ENCODE measurements at places on chromosomes 6 and 20.

- DNase-seq, result no peak
These were observed 3.1 kb downstream of the HS3ST5 start for GRCh38 chr6:114339706-114340105.

GRCh38 chr20:10094566-10095173, 59.9 kb downstream of the ANKEF1 start:
- DNase-seq, result no peak

DNA sequence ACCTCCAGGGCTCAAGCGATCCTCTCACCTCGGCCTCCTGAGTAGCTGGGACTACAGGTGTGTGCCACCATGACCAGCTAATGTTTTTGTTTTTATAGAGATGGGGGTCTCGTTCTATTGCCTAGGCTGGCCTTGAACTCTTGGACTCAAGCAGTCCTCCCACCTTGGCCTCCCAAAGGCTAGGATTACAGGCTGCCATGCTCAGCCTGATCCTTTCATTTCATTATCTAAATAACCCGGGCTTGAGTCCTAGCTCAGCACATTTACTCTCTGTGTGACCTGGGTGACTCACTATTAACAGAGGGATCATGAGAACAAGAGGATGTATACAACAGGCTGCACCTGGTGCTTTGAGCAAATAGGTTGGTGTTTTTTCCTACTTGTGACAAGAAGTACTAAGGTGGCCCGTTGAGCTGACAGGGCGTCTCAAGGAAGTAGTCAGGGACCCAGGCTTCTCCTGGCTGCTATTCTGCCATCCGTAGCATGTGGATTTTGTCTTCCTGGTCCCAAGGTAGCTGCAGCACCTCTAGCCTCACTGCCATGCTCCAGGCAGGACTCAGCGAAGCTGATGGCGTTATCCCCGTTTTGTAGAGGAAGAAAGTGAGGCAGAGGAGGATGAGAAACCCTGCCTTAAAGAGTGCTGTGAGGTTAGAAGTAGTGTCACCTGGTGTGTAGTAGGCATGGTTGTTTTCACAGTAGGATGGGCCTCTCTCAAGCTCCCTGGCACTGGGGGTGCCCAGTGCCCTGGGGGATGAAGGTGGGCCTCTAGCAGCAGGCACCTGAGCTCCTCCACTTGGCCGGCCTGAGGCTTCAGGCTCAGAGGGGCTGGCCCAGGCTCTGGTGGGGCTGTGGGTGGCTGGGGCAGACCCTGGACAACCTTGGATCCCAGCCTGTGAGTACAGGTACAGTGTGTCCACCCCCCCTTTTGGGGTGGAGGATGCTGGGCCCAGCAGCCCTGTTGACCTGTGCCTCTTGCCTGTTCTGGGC, 62.4 kb downstream of the ADNP start:
- no peak for DNase-seq

- no peak for DNase-seq
These were observed 56.7 kb downstream of the LAMA4 start for GRCh38 chr6:112197636-112198035.

- DNase-seq, result no peak
These were observed 154.1 kb upstream of the MMS22L start for GRCh38 chr6:97437087-97437486.

- no peak for DNase-seq
These were observed 92.9 kb upstream of the TOX2 start for GRCh38 chr20:43821795-43822194.

- DNase-seq, result no peak
These were observed 248.5 kb downstream of the BTBD3 start for GRCh38 chr20:12166053-12166717.

GRCh38 chr6:66128243-66128642, 421.2 kb upstream of the EYS start:
- DNase-seq, result no peak

GRCh38 chr6:25295651-25296050, 16.5 kb downstream of the CARMIL1 start:
- DNase-seq, result no peak

DNA sequence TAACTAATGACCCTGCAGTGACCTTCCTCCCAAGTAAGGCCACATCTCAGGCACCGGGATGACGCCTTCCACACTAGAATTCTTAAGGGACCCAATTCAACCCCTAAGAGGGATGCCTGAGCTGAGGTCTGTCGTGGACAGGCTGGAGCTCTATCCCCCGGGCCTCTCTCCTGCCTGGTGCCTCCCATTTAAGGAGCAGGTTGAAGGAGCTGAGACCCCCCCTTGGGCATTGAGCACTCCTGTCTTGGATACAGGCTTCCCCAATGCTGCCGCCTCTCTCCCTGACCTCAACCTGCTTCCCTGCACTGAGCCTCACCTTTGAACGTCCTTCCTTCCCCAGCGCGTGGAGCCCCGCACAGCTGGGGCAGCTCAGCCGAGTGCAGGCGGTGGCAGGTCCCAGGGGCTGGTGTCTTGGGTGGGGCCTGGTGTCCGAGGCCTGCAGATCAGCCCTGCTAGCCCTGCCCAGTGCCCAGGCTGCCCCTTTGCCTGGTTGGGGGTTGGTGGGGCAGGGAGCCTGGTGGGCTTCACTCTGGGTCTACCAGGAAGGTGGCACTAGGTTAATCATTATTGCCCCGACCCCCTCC, 19.9 kb upstream of the BHLHE23 start:
- DNase-seq, result no peak

GRCh38 chr6:4884646-4885340, 108.6 kb downstream of the CDYL start:
- DNase-seq, result no peak

DNA sequence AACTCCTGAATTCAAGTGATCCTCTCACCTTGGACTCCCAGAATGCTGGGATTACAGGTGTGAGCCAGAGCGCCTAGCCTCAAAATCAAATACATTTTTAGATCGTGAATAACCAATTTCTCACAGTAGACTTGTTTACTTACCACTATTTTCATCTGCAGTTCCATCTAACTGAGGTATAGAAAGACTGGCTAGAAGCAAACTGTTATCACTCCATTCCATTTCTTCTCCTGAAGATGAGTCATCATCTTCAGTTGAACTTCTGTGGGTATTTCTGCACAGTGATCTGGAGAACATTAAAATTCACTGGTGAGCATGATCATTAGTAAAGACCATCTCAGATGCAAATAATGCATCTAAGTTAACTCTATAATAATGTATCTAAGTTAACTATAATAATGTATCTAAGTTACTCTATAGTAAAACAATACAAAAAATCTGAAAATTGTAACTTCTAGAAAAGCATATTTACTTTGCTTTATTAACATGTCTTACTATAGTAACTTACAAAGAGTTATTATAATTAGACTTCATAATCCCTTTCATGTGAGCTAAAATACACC, 105.4 kb downstream of the REV3L start:
- no peak for DNase-seq

GRCh38 chr20:40443753-40444152, 245.3 kb downstream of the MAFB start:
- DNase-seq, result no peak

DNA sequence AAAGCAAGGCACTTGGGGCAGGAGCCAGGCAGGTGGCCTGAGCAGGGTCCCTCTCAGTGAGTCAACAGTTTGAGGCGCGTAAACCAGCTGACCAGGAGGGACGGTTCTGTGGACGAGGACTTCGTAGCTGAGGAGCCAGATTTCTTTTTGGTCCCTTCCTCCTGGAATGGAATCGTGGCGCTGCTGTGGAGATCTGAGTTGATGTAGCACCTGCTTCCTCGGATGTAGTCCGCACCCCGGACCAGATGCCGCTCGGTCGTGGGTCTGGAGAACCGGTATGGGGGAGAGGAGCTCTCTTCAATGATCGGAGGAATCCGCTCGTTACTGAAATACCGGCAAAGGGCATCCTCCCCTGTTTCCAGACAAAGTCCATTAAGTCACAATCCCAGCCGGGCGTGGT, 49.7 kb upstream of the IPCEF1 start:
- DNase-seq, result no peak

- DNase-seq, result no peak
These were observed 937.4 kb upstream of the GJE1 start for GRCh38 chr6:141195251-141195832.

- no peak for DNase-seq
These were observed 10.9 kb downstream of the BANF2 start for GRCh38 chr20:17710379-17711266.

DNA sequence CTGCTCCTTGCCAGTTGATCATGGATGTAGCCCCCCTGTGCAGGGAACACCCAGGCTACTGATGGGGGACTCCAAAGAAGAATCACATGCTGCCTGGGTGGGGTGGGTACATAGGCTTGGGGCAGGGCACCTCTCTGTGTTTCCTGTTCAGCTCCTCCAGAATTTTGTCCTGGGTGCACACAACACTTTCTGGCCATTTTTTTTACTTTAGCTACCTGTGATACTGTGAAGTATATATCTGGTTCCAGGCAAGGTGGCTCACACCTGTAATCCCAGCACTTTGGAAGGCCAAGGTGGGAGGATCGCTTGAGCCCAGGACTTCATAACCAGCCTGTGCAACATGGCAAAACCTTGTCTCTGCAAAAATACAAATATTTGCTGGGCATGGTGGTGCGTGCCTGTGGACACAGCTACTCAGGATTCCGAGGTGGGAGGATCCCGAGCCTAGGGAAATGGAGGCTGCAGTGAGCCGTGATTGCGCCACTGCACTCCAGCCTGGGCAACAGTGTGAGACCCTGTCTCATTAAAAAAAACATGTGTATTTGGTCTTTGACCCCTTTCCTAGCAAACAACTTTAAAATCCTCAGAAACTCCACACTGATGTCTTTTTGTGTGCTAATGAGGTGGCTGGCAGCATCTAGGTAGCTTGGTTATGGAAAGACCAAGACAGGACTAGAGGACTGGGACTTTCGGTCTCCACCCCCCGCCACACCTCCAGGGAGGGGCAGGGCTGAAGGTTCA, 14.1 kb downstream of the SLC4A11 start:
- DNase-seq, result no peak

- no peak for DNase-seq
These were observed 18.4 kb upstream of the TFAP2A start for GRCh38 chr6:10433322-10433721.

DNA sequence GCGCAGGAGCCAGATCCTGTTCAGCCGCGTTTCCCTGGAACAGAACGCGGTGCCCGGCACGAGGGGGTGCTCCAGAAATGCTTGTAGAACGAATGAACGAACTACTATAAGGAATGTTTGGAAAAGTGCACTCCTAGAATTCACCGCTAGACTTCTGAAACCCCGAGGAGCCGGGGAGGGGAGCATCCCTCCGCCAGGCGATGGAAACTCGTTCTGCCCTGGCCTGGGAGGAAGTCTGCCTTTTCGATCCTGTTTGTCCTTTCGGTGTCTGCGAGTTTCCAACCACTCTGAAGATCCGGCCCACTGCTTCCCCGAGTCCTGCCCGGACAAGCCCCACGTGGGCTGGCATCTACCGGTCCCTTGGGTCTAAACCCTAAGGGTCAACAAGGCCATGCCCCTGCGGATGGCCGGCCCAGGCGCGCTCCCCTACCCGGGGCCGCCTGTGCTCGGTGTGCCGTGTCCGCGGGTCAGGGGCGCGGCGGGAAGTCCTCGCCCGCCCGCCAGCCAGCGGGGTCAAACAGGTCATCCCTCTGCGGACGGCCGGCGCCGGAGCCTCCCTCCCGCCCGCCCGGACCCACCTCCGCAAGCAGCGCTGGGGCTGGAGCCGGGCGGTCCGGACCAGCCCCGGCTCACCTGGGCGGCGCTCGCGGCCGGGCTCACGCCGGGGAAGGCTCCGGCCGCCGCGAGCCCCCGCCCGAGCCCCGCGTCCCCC, 526 bp downstream of the SULF2 start:
- peak; percentile 31 for DNase-seq

- peak; percentile 61 for DNase-seq
These were observed 155.2 kb downstream of the SCML4 start for GRCh38 chr6:107668743-107669474.

DNA sequence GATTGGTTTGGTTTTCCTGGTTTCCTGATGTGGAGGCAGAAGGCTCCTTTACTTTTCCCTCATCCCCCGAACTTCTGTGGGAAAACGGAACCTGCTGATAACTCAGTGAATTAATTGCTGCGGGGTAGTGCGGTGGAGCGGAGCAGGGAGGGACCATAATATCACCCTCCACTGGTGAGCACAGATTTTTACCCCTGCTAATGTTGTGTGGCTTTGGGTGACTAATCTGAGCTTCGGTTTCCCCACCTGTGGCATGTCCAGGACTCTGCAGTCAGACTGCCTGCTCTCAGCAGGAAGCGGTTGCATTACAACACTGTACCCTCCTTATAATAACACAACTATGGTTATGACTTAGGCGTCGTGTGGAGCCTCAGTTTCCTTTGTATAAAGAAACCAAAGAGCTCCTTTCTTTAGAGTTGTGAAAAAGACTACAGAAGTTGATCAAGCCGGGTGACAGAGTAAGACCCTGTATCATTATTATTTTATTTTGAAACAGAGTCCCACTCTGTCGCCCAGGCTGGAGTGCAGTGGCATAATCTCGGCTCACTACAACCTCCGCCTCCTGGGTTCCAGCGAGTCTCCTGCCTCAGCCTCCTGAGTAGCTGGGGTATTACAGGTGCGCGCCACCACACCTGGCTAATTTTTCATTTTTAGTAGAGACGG, 2.2 kb upstream of the ID1 start:
- peak; percentile 58 for DNase-seq

DNA sequence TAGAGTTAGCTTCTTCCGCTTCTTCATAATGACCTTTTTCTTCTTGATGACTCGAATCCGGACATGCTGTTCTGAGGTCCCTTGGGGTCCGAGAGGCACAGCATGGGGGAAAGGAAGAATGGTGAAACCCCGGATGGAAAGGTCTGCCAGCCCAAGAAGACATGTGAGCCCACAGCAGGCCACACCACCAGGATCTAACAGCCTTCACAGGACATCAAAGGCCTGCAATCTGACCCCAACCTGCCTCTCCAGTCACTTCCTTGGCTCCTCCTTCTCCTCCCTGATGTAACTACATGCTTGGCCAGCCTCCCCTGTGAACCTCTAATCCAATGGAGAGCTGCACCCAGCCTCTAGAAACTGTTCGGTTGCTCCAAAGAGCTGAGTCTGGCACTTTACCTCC, 1.6 kb downstream of the CPXM1 start:
- no peak for DNase-seq

DNA sequence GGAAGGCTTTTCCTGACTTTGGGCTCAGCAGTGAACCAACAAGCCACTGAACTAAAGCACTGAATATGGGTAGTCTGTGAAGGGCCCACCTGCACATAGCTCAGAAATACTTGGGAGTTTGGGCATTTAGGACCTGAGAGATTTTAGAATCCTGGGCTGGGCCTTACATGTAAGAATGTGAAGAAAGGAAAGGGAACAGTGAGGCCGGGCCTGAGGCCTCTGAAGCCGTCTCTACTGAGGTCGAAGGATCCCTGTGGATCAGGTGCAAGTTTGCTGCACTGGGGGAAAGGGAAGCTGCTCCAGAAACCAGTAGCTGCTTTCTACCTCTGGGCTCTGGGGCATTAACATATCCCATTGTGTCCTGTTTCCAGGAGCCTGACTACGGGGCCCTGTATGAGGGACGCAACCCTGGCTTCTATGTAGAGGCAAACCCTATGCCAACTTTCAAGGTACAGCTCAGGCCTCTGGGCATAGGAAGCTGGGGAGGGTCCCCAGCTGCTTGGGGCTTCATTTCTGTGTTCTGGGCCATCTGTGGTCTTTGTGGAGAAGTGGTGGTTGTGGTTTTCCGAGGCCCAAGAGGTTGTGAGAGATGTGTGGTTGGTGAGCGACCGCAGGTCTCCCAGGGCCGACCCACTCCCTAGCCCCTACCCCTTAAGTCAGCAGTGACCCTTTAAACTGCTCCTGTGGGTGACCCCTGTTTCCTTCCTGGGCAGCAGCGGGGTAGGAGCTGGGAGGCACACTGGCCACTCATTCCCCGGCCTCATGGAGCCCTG, 30.3 kb downstream of the PLCG1 start:
- DNase-seq, result no peak

GRCh38 chr6:137867685-137868509, 838 bp downstream of the TNFAIP3 start:
- no peak for DNase-seq

- DNase-seq, result no peak
These were observed 6.7 kb downstream of the C6orf141 start for GRCh38 chr6:49557177-49557576.

Measured in DMS 273 treated with DMSO at 0.1 percent for 48 hours (cell line).